Activated T-cell treated with anti-CD3 and anti-CD28 coated beads for 48 hours (primary cell): ENCODE measurements at places on chromosomes 11 and 22.

GRCh38 chr22:48700566-48701295 lies 1126.9 kb downstream of the BRD1 start:
- DNase-seq: no peak

GRCh38 chr11:132140056-132140455 lies 769.6 kb downstream of the NTM start:
- DNase-seq: no peak

- no peak for DNase-seq
Measured at GRCh38 chr11:46953093-46953492, 16.5 kb downstream of the CSTPP1 start.

DNA sequence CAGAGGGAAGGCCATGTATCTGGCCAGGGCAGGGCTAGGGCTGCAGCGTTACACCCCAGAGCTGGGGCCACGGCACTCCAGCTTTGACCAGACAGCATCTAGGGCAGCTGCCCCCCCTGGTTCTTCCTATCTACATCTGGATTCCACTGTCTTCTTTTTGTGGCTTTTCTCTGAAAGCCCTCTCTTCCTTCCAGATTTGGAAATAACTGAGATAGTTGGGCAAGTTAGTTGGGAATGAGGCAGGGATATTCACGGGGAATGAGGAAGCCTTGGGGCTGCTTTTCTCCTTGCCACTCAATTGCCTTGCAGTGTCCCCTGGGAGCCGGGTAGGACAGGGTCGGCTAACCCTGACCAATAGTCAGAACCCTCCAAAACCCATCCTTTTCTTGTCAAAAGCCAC lies 26.8 kb downstream of the CLMP start:
- DNase-seq: no peak

- no peak for DNase-seq
Measured at GRCh38 chr11:1000357-1001278, 35.9 kb downstream of the MUC6 start.

DNA sequence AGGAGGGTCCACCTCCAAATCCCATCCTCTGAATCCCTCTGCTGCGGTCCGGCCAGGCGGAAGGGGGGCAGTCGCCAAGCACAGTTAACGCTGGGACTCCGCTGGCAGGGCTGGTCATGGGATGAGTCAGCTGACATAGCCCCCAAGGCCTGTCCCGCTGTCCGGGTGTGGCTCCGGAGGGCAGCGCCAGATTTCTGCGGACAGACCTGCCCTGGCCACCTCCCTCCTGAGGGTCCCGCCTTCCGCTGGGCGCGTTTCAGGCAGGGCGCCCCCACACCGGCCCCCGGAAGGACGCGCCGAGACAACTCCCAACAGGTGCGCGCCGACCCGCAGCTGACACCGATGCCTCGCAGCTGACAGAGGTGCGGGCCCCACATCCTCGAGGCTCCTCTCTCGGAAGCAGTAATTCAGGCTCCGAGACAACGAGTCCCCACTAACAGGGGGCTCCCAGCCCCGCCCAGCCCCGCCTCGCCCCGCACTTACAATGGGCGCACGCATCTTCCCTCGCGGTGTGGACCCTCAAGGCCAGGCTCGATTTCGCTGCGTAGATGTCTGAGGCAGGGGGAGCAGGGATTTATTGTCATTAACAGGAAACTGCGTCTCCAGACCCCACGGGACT lies 607 bp downstream of the PLAAT3 start:
- no peak for DNase-seq

- no peak for DNase-seq
Measured at GRCh38 chr11:40513281-40513680, 946.2 kb downstream of the LRRC4C start.

- DNase-seq: no peak
Measured at GRCh38 chr22:44583854-44584253, 85.8 kb upstream of the RTL6 start.

DNA sequence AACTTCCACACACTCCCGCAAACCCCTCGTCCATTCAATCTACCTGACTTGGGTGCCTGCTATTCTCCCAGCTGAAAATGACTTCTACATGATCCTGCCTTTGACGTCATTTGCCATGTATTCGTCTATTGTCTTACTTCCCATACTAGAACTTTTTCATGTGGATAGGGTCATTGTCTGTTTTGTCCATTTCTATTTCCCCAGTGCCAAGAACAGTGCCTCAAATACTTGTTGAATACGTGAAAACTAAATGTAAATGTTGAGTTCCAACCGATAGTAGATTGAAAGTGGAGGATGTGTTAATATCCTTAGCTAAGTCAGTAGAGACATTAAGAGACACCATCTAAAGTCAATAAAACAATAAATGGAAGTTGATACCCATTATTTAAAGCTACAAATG lies 935 bp downstream of the TRIM68 start:
- no peak for DNase-seq

DNA sequence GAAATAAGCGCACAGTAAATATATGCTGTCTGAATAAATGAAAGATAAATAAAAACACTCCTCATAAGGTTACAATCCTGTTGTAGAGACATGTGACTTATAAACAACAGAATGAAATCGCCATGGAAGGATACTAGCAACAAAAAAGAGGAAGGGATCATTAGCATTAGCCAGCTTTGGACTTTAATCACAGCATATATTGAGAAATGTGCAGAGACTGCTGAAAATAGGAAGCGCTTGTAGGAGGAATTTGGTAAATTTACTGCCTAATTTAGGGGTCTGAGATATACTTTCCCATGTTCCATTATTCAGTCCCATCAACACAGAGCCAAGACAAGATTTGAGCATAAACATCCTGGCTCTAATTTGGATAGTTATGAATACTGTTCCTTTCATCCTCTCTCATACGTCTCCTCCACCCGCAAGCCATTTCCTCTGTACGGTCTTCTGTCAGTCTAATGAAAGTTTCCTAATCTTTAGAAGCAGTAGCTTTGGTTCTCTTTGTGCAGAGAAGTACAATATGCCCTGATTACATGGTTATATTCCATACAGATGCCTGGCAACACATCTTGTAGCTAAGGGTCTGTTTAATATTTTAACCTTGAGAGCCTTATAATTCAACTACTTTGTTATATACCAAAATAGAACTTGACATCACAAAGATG lies 37.1 kb upstream of the AKIP1 start:
- no peak for DNase-seq

GRCh38 chr11:75809991-75810390 lies 5.0 kb upstream of the UVRAG start:
- DNase-seq: no peak

- no peak for DNase-seq
Measured at GRCh38 chr11:94647926-94648325, 80.8 kb downstream of the PIWIL4 start.

GRCh38 chr11:33669598-33670249 lies 30.9 kb downstream of the C11orf91 start:
- no peak for DNase-seq
